ENCODE measurements at places on chromosomes 7 and 10. TPM values are rescaled to one million over a fixed set of nuclear protein-coding genes. Genes with fewer than 3 reads are reported as not detected.

The ASIC3 gene
- not detected for total RNA-seq

The SHTN1 gene
- under 0.01 TPM for total RNA-seq

The KCNH2 gene
- 0.08 TPM for total RNA-seq

The CALCR gene
- total RNA-seq = not detected

The ANKRD61 gene
- total RNA-seq = 0.35 TPM

The TMEM140 gene
- 11.5 TPM for total RNA-seq

The ZNF107 gene
- total RNA-seq = 1.2 TPM

The C10orf53 gene
- not detected for total RNA-seq

The CALD1 gene
- 510 TPM for total RNA-seq

The CCDC6 gene
- total RNA-seq = 13.2 TPM

The CDC14C gene
- not detected for total RNA-seq

The NEURL1 gene
- total RNA-seq = under 0.01 TPM

The SHLD2 gene
- 24.3 TPM for total RNA-seq

The SLC16A9 gene
- 0.23 TPM for total RNA-seq

The EMX2 gene
- 0.08 TPM for total RNA-seq

The WNT8B gene
- not detected for total RNA-seq

The BEND7 gene
- 3.2 TPM for total RNA-seq

The PWWP2B gene
- total RNA-seq = 7.0 TPM

The GOLGA7B gene
- total RNA-seq = not detected

The LIPF gene
- not detected for total RNA-seq

The UNC5B gene
- total RNA-seq = 39.1 TPM

The MSMB gene
- not detected for total RNA-seq

The IPMK gene
- total RNA-seq = 2.6 TPM

The ECHDC3 gene
- total RNA-seq = 4.5 TPM

All from smooth muscle cell of the coronary artery (primary cell).